ENCODE measurements at places on chromosomes 2 and 18.

- no peak for ATAC-seq
Measured at GRCh38 chr2:244547-244946, 19.3 kb downstream of the SH3YL1 start.

DNA sequence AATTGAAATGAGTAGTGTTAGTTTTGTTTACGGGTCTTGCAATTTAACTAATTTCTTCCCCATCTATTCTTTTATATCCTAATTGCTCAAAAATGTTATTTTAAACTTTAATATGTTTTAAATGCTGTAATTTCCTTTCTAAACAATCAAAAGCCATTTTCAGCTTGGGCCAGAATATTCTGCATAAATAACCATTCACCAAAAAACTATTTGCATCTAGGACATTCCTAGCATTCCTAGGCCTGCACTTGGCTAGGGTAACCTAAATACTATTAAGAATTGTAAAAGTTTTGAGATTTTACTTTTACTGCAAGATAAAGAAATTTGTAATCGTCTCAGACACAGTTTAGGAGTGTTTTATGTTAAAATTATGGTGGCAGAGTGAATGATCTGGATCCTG, 7.8 kb upstream of the ETAA1 start:
- no peak for ATAC-seq

GRCh38 chr2:12116228-12116750, 369.9 kb downstream of the LPIN1 start:
- ATAC-seq = no peak

- no peak for ATAC-seq
Measured at GRCh38 chr2:46504685-46505471, 25.5 kb downstream of the TMEM247 start.

DNA sequence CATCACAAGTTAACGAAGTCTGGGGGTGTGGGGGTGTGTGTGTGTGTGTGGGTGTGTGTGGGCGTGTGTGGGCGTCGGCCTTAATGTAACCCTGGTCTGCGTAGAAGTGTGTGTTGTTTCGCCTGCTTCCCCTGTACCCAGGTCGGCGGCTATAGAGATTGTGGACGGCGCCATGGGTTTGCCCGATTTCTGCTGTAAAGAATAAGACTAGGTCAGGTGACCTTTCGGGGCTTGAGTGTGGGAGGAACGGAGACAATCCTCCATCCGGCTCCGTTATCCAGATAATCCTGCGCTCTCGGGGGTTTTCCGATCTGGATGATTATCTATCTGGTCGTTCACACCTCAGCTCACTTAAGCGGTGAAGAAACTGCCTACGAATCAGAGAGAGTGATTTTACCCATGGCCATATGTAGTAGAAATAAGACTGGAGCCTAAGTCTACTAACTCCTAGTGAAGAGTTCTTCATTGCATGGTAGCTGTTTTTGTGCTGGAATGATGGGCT, 543 bp downstream of the HADHB start:
- ATAC-seq = peak; percentile 42

DNA sequence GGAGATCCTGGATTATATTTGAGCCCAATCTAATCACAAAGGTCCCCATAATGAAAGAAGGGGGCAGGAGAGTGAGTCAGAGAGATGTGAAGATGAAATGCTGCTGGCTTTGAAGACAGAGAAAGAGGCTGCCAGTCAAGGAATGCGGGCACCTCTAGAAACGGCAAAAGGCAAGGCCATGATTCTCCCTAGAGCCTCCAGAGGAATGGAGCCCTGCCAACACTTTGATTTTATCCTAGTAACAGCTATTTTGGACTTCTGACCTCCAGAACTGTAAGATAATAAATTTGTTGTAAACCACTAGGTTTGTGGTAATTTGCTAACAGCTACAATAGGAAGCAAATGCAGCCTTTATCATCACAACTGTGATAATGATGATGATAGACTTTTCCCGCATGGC, 32.9 kb downstream of the LBH start:
- no peak for ATAC-seq

DNA sequence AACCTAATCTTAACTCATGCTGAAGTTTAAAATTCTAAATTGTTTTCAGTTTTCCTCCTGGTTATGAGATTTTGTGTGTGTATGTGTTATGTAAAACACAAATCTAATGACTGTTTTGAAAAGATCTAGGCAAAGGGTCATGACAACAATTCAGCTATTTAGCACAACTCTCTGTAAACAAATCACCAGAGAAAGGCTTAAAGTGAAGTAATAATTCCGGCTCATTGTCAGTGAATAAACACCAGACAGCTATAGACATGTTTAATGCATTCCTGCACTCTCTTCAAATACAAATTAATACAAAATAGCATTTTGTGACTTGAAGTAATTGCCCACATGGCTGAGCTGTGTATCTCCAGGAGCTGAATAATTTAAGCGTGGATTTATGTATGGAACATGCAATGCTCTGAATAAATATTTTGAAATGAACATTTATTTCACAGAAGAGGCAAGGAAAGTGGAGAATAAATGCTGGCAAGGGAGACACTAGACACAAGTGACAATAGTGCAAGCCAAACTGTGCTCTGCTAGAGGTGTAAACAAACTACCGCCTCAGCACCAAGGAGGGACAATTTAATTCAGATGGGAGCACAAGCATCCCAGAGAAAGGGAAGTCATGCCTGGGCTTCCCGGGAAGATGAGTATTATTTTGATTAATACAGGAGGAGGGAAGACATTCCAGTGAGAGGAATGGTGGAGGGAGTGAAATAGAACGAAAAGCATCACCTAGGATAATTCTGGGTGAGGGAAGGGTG, 133.6 kb upstream of the XPO1 start:
- no peak for ATAC-seq
